Activated CD8-positive, alpha-beta memory T cell treated with anti-CD3 and anti-CD28 coated beads for 24 hours (primary cell): ENCODE measurements at places on chromosomes 11 and 22.

DNA sequence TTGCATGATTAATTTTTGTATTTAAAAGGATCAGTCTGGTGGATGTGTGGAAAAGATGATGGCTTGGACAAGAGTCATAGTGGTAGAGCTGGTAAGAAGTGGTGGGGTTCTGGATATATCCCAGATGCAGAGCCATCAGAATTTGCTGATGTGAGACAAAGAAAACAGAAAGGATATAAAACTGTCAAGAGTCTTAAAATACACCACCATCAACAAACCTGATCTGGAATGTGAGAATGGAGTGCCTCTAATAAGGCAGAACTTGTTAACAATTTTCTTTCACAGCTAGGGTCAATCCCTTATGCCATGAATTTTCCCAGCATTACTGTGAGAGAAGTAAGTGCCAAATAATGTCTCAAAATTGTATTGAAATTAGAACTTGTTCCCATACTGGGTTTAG is 215.4 kb downstream of the METTL15 start:
- no peak for DNase-seq

GRCh38 chr11:68667511-68668500 is 16.5 kb upstream of the GAL start:
- DNase-seq = no peak

DNA sequence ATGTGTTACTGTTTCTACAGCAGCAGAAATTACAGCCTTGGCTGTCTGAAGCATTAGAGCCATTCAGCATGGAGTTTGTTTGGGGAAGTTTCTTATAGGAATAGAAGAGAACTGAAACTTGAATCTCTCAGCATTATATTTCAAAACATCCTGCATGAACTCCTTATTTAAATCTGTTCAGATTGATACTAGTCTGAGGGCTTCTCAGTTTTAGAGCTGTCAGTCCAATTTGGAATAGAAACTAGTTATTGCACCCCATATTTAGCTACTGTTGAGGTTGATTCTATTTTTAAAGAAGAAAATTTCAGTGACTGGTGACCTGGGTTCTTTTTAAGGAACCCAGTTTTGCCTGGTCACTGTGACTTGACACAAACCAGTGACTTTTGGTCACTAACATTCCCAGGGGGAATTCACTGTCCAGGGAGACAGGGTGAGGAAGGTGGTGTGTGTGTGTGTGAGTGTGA is 126.0 kb upstream of the TTC12 start:
- no peak for DNase-seq

- DNase-seq = no peak
These were observed 34.0 kb upstream of the MMP13 start for GRCh38 chr11:102989379-102990047.

DNA sequence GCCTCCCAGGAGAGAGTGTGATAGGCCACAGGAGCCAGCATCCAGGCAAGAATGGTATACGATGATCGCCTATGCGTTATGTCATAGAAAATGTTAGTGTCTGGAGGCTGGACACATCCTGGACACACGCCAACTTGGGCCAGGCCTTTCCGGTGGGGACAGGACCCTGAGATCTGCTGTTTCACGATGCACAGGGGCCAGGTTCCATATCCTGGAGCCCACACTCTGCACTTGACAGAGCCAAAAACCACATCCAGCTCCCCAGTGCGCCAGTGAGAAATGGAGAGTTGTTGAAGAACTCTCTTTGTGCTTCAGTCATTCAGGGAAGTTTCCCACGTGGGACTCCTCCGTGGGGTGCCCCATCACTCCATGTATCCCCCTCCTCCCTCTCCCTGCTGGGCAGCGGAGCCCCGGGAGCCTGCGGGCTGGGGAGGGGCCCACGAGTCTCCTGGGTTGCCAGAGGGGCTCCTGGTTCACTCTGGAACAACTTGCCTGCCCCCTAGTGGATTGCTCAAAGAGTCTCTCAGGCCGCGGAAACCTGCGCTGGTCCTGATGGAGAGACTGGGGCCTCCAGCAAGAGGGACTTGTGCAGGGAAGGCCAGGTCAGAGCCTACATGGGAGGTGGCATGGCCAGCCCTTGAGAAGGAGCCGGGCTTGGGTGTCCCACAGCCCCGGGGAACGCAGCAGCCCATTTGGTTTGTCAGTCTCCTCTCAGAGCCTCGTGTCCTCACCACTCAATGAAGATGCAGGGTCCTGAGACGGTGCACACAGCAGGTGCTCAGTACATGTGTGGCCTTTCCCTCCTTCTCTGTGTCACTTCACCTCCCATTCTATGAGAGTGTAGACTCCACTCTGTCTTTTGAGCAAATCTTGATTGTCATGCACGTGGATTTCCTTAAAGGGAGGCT is 10.2 kb upstream of the LRRC32 start:
- DNase-seq = peak; percentile 87

DNA sequence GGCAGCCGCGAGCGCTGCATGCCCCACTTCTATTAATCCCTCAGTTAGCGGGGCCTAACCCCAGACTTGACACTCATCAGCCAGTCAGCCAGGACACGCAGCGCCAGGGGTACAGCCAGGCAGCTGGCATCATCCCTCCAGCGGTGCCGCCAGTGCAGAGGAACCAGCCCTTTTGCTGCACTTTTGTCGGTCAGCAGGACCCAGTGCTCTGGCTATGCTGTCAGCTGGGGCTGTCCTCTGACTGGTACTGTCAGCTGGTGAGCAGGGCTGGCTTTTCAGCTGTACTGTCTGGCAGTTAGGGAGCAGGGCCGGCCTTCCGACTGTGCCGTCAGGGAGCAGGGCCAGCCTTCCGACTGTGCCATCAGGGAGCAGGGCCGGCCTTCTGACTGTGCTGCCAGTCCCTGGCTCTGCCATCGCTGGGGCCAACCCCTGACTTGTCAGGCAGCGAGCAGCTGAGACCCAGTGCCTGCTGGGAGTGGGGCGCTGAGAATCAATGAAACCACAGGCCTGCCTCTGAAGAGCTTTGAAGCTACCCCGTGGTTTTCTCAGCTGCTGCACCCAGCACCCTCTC is 115.4 kb downstream of the KIAA1671 start:
- DNase-seq = peak; percentile 87

DNA sequence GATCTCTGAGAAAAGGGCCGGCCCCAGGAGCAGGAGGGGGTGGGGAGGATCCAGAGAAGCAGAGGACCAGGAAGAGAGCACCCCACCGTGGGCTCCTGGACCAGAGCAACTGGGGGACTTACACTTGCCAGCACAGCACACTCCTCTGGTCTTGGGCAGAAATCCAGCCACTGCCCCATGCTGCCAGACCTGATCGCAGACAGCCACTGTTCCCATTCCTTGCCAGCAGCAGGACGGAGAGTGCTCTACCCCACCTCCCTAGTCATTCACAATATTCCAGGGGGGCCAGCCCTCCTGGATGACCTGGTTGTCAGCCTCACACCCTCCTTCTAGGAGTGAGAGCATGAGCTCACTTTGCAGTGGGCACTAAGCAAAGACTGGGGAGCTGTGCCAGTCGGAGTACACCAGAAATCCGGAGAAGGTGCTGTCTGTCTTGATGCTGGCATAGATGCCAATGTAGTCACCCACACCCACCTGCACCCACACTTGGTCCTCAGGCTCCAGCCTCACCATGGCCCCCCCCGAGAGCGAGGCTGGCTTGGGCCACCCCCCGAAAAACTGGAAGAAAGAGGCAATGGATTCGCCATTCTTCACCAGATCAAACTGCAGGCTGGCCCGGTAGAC is 1.6 kb downstream of the C1QTNF5 start:
- DNase-seq = no peak

DNA sequence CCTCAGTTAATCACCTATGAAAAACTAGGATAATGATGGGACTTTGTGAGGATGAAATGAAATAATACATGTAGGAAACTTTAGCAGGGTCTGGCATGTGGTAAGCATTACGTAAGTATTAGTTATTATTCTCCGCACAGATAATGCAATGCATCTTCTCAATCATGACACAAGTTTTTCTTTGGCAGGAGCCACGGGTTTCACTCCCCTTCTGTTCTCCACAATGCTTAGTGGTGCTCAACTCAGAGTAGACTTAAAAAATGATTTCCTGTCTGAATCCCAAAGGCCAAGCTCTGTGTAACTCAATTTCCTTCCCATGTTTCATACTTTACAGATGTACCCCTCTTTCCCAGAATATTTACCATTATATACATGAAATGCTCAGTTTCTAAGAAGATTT is 82.9 kb downstream of the CCDC34 start:
- no peak for DNase-seq

DNA sequence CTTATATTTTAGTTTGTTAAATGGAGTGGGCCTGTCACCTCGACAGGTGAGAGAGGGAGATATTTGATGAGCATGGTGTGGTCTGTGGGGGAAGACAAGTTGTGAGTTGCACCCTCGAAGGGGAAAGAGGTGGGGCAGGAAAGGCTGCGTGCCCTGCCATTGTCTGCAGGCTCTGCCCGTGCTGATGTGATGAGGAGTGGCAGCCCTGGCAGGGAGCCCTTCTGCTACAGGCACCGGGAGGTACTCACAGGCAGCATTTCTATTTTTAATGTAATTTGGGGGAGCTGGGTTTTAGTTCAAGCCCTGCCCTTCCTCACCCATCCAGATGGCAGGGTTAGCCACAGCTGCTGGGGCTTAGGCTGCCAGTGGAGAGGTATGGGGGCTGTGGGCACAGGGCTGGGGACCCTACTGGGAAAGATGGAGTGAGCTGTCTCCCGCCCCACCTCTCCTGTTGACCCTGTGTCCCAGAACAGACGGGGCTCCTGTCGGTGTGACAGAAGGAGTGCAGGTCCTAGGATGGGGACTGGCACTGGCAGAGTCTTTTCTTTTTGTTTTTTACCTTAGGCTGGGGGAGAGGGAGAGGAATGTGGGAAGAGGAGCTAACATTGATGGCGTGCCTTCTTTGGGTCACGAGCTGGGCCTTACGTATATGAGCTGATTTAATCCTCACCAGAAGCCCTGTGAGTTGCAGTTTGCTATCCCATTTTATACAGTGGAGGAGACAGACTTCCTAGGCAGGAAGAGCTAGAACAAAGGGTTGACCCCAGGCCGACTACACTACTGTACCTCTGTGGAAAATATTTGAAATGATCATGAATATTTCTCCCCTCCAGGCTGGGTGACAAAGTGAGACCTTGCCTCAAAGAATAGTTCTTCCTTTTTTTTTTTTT is 51.6 kb downstream of the CEP164 start:
- no peak for DNase-seq

DNA sequence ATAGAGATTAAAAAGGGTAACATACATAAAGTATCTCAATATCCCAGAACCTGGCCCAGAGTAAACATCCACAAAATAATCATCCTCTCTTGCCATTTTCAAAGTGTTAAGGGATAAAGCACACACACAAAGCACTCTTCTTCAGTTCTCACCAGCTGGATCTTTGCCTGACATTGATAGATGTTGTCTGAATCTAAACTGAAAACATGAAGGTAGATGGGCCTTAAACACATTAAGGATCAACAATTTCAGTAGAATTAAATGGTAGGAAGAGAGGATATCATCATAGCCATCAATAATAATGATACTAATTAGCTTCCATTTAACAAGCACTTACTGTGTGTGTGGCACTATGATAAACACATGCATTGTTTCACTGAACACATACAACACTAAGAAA is 261.1 kb downstream of the OPCML start:
- DNase-seq = no peak

GRCh38 chr11:108897071-108897481 is 232.2 kb downstream of the DDX10 start:
- no peak for DNase-seq

DNA sequence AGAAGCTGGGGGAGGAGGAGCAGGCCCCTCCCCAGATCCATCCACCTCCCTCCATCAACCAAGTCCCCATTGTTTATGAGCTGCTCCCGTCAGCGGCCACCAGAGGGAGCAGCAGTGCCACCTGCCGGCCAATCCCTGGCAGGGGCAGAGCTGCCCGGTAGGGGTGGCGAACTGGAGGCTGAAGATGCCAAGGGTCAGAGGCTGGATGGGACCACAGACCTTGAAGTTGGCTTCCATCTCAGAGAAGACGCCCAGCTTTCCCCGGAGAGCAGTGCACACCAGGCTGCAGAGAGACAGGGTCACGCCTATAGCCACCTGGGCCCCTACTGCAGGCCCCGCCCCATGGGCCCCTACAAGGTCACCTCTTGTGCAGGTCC is 3.6 kb downstream of the FIBP start:
- DNase-seq = peak; percentile 92

DNA sequence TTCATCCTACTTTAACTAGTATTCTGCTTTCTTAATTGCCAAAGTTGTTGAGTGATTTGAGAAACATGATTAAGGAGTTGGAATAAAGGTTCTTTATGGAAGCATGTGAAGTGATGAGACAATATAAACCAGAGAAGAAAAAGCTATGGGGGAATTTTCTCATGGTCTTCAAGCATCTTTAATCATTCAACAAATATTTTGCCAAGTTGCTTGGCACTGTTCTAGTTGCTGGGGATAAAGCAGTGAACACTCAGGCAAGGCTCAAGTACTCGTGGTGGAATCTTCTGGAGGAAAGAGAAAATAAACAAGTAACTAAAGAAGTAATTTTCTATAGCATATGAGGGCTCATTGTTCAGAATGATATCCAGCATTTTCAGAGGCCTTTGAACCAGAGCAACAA is 9.2 kb upstream of the PIWIL4 start:
- no peak for DNase-seq

- DNase-seq = no peak
These were observed 40.6 kb downstream of the MUC6 start for GRCh38 chr11:995752-996420.

DNA sequence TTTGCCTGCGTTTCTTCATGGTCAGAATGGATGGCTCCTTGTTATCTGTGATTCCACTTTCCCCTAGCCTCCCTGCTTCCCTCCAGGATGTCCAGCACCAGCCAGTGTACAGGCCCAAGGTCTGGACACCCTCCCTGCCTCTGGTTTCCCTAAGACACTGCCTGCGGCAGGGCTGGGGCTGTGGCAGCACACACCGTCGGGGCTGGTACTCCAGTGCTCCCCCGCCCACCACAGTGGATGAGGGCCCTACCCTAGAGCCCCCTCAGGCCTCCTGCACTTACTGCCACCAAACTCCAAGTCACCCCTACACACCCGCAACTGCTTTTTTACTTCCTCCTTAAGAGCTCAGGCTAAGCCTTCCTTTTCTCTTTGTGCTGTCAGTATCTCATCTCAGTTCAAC is 28.9 kb downstream of the ZNF214 start:
- no peak for DNase-seq

- no peak for DNase-seq
These were observed 590 bp downstream of the ATG13 start for GRCh38 chr11:46617972-46618314.

DNA sequence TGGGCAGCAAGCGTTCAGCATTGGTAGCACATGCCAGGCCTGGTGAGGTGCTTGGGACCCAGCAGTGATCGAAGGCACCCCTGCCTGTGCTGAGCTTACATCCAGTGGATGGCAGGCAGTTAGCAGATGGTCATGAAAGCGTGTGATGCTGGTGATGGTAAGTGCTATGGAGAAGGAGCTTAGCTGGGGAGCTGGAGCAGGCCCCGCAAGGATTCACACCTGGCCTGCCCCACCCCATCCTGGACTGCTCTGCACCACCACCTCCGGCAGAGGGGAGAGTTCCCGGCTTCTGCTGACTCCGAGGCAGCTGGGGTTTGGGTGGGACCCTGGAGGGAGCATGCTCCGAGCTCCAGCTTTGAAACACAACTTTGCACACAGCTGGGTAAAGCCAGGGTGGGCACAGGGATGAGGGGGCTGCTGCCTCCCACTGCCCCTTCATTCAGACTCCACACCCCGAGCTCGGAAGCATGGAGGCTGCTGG is 16.2 kb downstream of the MPPED1 start:
- DNase-seq = no peak

GRCh38 chr11:1573077-1573902 is 1.2 kb upstream of the DUSP8 start:
- DNase-seq = peak; percentile 72
